ENCODE measurements at places on chromosomes 6 and 20. TPM values are rescaled to one million over a fixed set of nuclear protein-coding genes. Genes with fewer than 3 reads are reported as not detected.

DNA sequence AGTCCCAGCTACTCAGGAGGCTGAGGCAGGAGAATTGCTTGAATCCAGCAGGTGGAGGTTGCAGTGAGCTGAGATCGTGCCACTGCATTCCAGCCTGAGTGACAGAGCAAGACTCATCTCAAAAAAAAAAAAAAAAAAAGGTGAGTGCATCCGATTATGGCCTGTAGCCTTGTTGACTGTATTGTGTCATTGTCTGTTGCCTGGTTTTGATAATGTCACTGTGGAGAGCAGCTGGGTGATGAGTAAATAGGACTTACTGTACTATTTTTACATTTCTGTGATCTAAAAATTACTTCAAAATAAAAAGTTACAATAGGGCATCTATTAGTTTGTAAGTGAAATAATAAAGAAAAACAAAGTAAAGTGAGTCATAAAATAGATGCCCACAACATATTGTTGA lies 134.1 kb upstream of the SALL4 start:
- DNase-seq, result no peak

GRCh38 chr20:31570021-31570463 lies 35.0 kb upstream of the ID1 start:
- no peak for DNase-seq

- DNase-seq, result no peak
Measured at GRCh38 chr6:3960754-3961361, 111.7 kb downstream of the FAM50B start.

The XKR7 gene
- polyA plus RNA-seq, result 0.35 TPM

Data from left kidney (tissue), 8 donors.